Suprapubic skin (tissue), 4 donors: ENCODE measurements at places on chromosomes 11 and 22. TPM values are rescaled to one million over a fixed set of nuclear protein-coding genes. Genes with fewer than 3 reads are reported as not detected.

Gene ANKK1
- total RNA-seq = 3.2 TPM

Gene MOGAT2
- 4.5 TPM for total RNA-seq

Gene TBX10
- total RNA-seq = not detected

Gene ZNF408
- total RNA-seq = 11.6 TPM

Gene GRIK4
- total RNA-seq = not detected

Gene HTATIP2
- 43.7 TPM for total RNA-seq

DNA sequence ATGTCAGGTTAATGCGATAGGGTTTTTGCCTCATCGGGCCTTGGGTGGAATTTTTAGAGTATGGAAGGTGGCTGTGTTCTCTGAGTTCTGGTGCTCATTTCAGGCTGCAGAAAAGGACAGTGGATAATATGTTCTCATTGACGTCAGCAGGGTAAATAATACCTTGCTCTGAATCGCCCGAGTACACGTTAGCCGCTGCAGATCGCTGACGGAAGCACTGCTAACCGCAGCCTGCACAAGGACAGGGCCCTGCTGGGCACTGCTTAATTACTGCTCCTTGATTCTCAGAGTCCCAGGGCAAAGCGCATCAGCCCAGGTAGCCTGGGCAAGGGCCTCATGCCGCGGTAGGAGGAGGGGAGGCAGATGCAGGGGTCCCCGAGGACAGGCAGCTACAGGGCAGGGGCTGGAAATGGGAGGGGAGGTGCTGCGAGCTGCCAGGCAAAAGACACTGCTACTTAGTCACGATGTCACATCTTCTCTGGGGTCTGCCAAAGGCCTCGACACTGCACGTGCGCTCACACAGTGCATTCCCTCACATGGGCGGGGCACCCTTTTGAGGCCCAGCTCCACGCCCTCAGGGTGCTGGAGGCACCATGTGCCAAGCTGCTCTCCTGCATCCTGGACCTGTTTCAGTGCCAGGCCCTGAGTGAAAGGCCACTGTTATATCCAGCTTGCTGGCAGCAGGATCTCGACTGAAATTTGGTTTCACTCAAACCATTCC is 35.2 kb downstream of the PPP2R1B start:
- no peaks in the 10 kb centered on the region for H3K27me3 ChIP-seq
- H3K4me3 ChIP-seq = no peak overlapping the region
- H3K36me3 ChIP-seq = peaks cover 24% of the 10 kb centered on the region

GRCh38 chr11:84564180-84564866 is 1062.8 kb downstream of the DLG2 start:
- no peaks in the 10 kb centered on the region for H3K36me3 ChIP-seq
- no peak for DNase-seq
- H3K4me1 ChIP-seq = no peaks in the 10 kb centered on the region
- no peak overlapping the region for H3K27ac ChIP-seq
- no peak overlapping the region for H3K4me3 ChIP-seq

DNA sequence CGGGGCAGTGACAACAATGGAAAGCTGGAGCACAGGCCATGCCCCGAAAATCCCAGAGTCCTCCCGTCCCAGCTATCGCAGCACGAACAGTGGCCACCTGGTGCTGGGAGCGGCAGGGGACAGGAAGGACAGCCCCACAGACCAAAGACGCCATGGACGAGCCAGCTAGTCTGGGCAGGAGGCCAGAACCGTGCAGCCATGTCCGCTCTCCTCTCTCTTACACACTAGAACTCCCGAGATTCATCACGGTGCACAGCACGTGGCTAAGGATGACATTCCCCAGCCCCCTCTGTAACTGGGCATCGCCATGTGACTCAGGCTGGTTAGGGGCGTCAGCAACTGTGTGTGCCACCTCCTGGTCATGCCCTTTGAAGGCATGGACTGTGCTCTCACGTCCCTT is 4.6 kb downstream of the CDPF1 start:
- H3K4me3 ChIP-seq = no peak overlapping the region
- peaks cover 15% of the 10 kb centered on the region for H3K4me1 ChIP-seq
- H3K27me3 ChIP-seq = no peaks in the 10 kb centered on the region

DNA sequence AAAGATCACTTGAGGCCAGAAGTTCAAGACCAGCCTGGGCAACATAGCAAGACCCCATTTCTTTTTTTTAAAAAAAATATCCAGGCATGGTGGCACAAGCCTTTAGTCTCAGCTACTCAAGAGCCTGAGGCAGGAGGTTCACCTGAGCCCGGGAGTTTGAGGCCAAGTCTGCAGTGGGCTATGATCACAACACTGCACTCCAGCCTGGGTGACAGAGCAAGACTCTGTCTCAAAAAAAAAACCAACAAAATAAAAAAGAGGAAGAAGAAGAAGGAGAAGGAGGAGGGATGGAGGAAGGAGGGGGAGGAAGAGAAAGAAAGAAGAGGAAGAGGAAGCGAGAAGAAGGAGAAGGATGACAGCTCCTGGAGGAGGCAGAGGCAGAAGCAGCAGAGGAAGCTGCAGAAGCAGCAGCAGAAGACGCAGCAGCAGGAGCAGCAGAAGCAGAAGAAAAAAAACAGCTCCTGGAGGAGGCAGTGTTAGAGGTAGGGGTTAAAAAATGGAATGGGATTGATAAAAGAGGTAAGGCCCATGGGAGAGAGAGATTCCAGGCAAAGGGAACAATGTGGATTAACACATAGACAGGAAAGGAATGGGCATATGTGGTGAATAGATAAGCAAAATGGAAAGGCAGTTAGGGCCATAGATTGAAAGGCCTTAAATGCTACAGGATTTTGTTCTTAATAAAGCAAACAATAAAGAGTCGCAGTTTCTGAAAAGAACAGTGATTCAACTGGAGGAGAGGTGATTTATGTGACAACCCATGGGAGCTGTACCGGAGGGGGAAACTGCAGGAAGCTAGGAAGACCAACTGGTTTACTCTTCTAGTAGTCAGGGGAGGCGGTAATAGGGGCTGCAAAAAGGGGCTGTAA is 10.9 kb downstream of the PRCP start:
- no peak for DNase-seq
- no peak overlapping the region for H3K4me3 ChIP-seq
- no peak overlapping the region for H3K27ac ChIP-seq
- H3K36me3 ChIP-seq = no peaks in the 10 kb centered on the region

DNA sequence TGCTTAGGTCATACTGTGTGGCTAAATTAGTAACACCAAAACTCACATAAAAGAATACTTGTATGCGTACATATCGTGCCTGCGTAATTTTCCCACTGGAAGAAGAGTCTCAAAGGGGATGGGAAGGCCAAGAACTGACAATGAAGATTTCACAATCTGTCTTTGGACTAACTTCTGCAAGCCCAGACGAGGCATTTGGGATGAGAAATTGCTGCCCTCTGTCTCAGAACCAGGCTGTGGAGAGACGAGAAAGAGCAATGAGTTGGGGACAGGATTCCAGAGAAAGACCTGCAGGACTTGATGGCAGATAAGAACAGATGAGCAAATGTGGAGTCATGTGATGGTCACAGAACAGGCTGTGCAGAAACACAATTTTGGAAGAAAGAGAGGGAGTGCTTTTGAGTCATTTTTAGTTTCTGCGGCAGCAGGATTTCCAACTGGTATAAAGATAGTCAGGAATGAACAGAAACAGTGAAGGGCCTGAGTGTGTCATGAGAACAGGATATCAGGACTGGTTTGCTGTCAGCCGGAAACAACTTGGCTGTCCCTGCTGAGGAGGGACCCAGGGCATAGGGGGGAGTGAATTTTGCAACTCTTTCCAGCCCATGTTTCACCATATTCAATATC is 82.7 kb upstream of the CTSC start:
- no peaks in the 10 kb centered on the region for H3K36me3 ChIP-seq
- DNase-seq = no peak
- H3K27ac ChIP-seq = peak overlapping the region; percentile 72

GRCh38 chr11:15159085-15159484 is 44.4 kb downstream of the INSC start:
- no peaks in the 10 kb centered on the region for H3K4me1 ChIP-seq
- no peaks in the 10 kb centered on the region for H3K36me3 ChIP-seq
- no peaks in the 10 kb centered on the region for H3K27me3 ChIP-seq
- no peak overlapping the region for H3K27ac ChIP-seq
- H3K4me3 ChIP-seq = no peak overlapping the region

GRCh38 chr11:130631119-130631518 is 182.7 kb downstream of the ADAMTS15 start:
- peaks cover 3% of the 10 kb centered on the region for H3K4me1 ChIP-seq
- H3K27ac ChIP-seq = no peak overlapping the region
- no peak for DNase-seq
- H3K27me3 ChIP-seq = no peaks in the 10 kb centered on the region

DNA sequence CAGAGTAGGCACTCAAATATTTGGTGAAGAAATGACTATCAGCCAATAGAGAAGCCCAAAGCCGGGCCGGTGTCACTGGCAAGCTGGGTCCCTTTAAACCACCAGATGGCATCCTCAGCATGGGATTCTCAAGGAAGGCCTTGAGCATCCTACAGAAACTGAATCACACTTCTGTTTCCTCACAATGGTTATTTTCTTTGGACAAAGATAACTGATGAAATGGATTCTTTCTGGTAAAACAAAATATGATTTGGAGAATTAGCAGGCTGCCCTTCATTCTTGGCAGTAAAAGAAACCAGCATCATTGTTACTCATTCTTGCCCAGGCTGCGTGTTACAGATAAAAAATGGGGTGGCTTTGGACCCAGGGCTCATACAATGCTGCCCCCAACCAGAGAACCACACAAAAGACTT is 30.3 kb upstream of the ASPHD2 start:
- H3K36me3 ChIP-seq = no peaks in the 10 kb centered on the region
- no peak overlapping the region for H3K27ac ChIP-seq
- H3K4me3 ChIP-seq = no peak overlapping the region
- H3K27me3 ChIP-seq = peaks cover 8% of the 10 kb centered on the region
- DNase-seq = no peak
- no peaks in the 10 kb centered on the region for H3K4me1 ChIP-seq

DNA sequence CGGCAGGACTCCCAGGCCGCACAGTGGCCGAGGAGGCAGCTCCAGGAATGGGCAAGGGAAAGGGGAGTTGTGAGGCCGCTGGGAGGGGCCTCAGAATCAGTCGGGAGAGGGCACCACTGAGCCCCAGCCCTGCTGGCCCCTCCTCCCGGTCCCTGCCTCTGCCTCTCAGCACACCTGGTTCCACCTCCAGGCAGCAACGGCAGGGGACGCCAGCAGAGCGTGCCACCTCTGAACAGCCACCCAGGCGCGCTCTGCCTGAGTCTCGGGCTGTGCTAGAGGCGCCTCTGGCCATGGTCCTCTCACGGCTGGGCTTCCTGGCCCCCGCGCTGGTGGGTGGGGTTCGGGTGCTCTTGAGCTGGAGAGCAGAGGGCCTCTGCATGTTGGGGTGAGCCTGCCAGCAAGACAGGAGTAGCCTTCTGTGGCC is 33.0 kb downstream of the MOB2 start:
- peaks cover 6% of the 10 kb centered on the region for H3K4me1 ChIP-seq
- H3K4me3 ChIP-seq = no peak overlapping the region
- no peaks in the 10 kb centered on the region for H3K36me3 ChIP-seq
- no peak overlapping the region for H3K27ac ChIP-seq

DNA sequence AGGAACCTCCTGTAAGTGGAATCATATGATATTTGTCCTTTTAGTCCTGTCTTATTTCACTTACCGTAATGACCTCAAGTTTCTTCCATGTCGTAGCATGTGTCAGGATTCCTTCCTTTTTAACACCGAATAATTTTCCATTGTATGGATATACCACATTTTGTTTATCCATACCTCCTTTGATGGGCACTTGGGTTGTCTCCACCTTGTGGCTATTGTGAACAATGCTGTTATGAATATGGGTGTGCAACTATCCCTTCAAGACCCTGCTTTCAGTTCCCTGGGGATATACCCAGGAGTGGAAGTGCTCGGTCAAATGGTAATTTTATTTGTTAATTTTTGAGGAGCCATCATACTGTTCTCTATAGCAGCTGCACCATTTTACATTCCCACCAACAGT is 244.9 kb upstream of the BLID start:
- H3K36me3 ChIP-seq = no peaks in the 10 kb centered on the region
- H3K4me1 ChIP-seq = no peaks in the 10 kb centered on the region
- no peak overlapping the region for H3K4me3 ChIP-seq
- no peaks in the 10 kb centered on the region for H3K27me3 ChIP-seq

GRCh38 chr11:33931067-33931466 is 39.2 kb upstream of the LMO2 start:
- H3K27me3 ChIP-seq = no peaks in the 10 kb centered on the region
- H3K4me3 ChIP-seq = peak overlapping the region; percentile 12
- DNase-seq = no peak
- H3K4me1 ChIP-seq = peaks cover 30% of the 10 kb centered on the region

- no peak for DNase-seq
- H3K36me3 ChIP-seq = no peaks in the 10 kb centered on the region
- peaks cover 10% of the 10 kb centered on the region for H3K27me3 ChIP-seq
- H3K4me3 ChIP-seq = no peak overlapping the region
- H3K4me1 ChIP-seq = no peaks in the 10 kb centered on the region
Observed at GRCh38 chr11:56819916-56820315, 71.4 kb upstream of the OR9G4 start.

DNA sequence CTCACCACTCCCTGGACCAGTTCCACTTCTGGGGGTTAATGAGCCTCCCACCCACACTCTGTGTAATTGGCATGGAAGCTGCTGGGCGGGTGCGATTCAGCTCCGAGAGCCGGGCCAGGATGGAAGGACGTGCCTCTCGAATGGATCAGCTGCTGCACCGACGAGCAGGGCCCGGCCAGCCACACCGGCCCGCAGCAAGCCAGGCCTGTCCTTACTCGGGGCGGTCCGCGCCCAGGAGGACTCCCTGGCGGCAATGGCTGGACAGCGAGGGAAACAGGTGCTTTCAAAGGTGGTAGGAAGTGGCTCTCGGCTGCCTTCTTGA is 4.3 kb upstream of the SHISAL1 start:
- no peak overlapping the region for H3K4me3 ChIP-seq
- peaks cover 16% of the 10 kb centered on the region for H3K4me1 ChIP-seq
- peaks cover 4% of the 10 kb centered on the region for H3K27me3 ChIP-seq
- H3K27ac ChIP-seq = no peak overlapping the region
- no peaks in the 10 kb centered on the region for H3K36me3 ChIP-seq
- DNase-seq = no peak
